Femur (tissue), 1 donor: ENCODE measurements at places on chromosomes 5 and 9.
A peak's percentile ranks its signal among the peaks of the same experiment; 100 is the strongest.

- DNase-seq: no peak
Observed at GRCh38 chr9:92044936-92045335, 70.3 kb downstream of the SPTLC1 start.

GRCh38 chr9:100465761-100466160 is 7.2 kb upstream of the TMEFF1 start:
- DNase-seq: no peak

DNA sequence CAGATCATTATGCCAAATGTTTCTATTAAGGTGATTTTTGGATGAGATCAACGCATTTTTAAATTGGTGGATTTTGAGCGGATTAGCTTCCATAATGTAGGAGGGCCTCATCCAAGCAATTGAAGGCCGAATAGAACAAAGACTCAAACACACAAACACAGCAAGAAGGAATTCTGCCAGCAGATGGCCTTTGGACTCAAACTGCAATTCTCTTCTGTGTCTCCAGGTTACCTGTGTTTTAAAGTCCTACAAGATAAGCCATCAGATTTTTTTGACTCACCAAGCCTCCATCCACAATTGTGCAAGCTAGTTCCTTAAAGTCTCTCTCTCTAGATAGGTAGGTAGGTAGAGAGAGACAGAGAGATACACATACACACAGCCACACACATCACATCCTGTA is 25.5 kb downstream of the CDH6 start:
- no peak for DNase-seq

DNA sequence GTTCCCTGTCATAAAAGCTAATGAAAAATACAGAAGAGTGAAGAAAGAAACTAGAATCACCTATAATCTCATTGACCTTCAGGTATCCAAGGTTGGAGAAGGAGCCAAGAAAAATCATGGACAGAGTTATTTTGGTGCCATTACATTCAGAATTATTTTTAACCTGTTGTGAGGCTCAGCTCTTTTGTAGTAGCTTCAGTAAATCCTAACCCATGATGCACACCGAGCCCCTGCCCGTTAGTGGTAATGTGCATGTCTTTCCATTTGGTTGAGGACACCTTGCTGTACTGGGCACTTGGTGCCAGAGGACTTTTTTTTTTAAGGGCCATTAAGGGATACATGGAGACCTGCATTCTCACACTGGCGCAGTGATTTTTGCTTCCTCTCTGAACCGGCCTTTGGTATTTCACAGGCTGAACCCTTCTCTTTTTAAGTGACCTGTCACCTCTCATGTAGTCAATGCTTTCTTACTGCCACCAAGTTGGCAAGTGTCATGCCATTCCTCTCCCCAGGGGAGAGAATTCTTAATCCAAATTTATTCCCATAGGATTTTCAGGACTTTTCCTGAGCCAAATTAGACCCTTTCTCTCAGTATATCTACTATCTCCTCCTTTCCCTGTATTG is 125.6 kb downstream of the SMARCA2 start:
- DNase-seq: no peak

DNA sequence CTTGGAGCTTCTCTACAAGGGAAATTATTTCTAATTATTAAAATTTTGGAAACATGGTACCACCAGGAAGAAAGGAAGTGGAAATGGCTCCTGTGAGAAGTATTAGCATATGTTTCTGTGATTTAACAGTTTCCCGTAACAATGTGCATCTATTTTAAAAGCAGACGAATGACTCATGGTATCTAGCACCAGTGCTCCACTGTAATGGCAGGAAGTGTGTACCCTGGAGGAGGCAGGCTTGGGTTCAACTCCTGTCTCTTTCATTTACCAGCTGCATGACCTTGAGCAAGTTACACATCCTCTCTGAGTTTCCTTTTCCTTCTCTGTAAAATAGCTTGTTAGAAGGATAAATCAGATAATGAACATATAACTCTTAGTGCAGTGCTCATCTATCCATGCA is 41.0 kb upstream of the ANGPTL2 start:
- peak; percentile 34 for DNase-seq

- no peak for DNase-seq
Observed at GRCh38 chr5:157494178-157494832, 34.3 kb downstream of the NIPAL4 start.

- no peak for DNase-seq
Observed at GRCh38 chr5:96391921-96392320, 41.1 kb downstream of the PCSK1 start.

DNA sequence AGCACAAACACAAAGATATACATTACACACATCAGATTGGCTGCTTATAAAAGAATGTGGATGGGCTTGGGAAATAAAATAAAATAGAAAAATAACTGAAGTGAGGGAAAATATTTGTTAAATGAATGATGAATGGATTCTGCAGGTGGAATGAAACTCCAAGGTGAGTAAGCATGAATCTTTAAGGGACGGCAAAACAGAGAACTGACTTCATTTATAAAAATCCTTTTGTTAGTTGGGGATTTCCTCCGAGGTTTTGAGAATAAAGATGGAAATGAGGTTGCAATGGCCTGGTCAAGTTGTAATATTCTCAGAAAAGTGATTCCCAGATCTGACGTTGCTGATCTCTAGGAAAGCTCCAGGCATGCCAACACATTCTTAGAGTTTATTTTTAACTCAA is 20.9 kb upstream of the SEMA6A start:
- no peak for DNase-seq

GRCh38 chr5:72860499-72860898 is 44.0 kb downstream of the TNPO1 start:
- no peak for DNase-seq

DNA sequence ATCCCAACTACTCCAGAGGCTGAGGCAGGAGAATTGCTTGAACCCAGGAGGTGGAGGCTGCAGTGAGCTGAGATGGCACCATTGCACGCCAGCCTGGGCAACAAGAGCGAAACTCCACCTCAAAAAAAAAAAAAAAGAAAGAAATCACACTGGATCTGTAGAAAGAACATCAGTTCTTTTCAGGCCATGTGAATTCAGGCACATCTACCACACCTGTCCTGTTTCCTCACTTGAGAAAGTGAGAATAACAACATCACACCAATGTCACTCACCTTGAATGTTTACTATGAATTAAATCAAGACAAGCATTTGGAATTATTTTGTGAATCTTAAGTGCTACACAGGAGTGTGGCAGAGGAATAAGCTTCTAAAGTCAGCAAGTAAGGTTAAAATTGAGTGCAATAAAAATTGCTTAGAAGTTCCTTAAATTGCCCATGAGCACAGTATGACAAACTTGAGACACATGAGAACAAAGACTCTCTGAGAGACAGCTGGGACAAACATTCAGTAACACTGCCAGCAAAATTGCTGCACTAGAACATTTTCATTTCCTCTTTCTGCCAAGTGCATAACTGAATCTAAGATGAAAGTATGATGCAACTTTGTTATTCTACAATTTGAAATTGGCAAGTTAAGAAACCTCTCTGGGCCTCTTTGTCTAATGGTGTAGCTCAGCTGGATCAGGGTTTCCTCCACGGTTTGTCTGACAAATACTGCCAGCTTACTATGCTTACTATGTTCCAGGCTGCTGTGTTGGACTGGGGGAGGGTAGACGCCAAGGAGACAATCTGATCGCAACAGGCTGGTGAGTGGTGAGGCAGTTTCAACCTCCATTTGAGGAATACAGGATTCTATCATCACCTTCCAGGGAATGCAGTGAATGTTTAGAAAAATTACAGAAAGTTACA is 1.9 kb upstream of the RIC1 start:
- DNase-seq: peak; percentile 60

- no peak for DNase-seq
Observed at GRCh38 chr5:162242416-162242815, 174.8 kb downstream of the GABRG2 start.

DNA sequence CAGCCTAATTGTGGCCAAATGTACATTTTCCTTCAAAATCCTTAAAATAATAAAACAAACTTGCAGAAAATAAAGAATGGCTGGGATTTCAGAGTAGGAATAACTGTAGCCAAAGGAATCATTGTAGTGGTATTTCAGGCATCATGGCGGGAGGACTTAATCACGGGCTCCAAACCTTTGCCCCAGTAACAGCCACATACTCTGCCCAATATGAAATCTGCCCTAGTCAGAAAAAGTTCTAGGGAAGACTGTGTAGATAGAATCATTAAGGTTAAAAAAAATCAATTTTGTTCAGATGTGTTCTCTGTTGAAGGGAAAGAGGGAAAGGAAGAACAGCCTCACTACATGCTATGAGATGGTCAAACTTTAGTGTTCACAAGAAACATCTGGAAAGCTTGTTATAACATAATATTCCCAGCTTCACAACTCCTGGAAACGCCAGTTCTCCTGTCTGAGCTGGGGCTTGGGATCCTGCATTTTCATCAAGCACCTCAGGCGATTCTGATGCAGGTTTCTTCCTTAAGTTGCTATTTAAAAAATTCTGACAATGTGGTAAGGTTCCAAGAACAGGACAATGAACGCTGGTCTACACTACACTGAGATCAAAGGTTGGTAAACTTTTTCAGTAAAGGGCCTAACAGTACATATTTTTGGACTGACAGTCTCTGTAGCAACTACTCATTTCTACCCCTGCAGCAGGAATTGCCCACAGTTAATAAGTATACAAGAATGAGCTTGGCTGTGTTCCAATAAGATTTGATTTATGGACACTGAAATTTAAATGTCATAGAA is 87.9 kb downstream of the CEMIP2 start:
- no peak for DNase-seq

DNA sequence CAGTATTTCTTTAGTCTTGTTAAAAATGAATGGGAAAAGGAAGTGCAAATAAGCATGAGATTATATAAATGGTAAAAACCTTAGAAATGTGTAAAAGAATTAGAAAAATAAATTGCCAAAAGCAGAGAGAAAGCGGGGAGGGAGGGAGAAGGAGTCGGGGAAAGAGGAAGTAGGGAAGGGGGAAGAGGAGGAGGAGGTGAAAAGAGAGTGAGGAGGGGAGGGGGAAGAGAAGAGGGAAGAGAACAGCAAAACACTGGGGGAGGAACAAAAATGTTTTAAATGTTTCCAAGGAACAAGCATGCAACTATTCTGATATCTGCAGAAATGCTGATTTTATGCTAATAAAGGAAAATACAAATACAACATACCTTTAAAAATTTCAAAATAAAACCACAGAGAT is 317.5 kb downstream of the PIK3R1 start:
- DNase-seq: no peak

DNA sequence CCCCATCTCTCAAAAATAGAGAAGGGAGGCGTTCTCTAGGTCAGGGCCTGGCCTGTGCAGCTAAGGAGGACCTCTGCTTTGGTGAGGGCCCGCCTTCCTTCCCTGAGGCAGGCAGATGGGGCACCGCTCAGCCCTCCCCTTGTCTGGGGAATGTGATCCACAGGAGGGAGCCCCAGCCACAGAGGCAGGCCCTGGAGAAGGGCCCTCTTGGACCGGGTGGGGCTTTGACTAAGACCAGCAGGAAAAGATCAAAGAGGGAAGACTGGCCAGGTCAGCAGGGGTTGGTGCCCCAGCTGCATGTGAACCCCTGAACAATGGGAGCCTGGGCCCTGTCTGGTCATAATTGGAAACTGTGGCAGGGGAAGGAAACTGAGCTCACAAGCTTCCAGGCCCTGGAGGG is 21.9 kb downstream of the PTPA start:
- DNase-seq: no peak

GRCh38 chr5:150774145-150774544 is 4.4 kb upstream of the SMIM3 start:
- DNase-seq: no peak

- no peak for DNase-seq
Observed at GRCh38 chr5:171728686-171729085, 56.9 kb upstream of the SMIM23 start.

DNA sequence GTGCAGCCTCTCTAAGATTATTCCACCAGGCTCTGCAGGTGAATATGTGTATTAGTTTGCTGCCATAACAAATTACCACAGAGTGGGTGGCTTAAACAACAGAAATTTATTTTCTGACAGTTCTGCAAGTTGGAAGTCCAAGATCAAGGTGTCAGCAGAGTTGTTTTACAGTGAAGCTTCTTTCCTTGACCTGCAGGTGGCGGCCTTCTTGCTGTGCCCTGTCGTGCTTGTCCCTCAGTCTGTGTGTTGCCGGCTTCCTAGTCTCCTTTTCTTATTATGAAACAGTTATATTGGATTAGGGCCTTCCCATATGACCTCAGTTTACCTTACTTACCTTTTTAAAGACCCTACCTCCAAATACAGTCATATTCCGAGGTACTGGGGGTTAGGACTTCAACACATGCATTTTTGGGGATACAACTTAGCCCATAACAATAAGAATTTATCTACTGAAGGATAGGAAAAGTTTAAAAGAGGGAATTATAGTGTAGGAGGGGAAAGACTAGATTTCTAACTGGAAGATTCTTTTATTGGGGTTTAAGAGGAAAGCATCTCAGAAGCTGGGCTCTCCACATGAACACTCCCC is 97.4 kb downstream of the OSTF1 start:
- DNase-seq: no peak

DNA sequence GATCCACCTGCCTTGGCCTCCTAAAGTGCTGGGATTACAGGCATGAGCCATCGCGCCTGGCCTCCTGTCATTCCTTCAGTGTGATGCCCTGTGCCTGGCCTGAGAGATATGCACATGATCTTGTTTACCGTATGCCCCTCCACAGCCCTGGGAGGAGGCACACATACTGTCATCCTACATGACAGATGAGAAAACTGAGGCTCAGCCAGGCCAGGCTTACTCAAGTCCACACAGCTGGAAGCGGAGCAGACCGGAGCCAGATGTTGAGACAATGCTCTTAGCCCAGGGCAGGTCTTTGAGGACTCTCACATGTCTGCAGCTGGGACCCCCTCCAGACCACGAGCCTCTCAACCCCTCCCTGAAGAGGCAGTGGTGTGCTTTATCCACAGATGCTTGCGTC is 38.7 kb upstream of the SH3PXD2B start:
- peak; percentile 78 for DNase-seq

DNA sequence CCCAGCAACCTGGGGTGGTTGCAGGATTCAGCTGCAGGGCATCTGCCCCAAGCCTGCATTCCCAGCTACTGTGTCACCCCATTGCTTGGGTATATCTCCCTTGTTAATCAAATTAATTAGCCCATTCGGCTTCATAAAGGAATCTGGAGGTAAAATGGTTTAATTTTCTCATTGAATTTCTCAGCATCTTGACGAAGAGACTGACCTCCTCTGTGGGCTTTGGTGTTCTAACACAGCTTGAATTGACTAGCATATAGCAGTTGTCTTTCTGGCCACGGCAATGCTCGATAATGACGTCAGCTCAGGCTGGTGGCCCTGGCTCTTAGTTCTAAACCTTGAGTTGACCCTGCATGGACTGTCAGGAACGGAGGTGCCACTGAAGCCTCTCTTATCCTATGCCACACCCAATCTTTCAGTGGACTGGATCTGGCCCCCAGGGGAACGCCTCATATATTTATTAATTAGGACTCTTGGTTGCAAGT is 72.4 kb downstream of the MSX2 start:
- no peak for DNase-seq

- peak; percentile 18 for DNase-seq
Observed at GRCh38 chr9:134633362-134634142, 8.1 kb upstream of the COL5A1 start.

DNA sequence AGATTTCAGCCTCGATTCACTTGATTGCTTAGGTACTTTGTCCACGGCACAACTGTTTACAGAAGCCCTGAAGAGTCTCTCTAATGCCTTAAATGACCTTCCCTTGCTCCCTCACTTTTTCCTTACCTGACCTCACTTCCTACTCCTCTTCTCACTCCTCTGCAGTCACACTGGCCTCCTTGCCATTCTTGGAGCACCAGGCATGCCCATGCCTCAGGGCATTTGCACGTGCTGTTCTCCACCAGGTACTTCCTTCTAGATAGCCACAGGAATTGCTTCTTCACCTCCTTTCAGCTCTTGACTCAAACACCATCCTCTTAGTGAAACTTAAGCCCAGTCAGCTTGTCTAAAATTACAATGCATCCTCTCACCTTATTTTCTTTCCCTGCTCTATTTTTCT is 52.4 kb upstream of the TRAF1 start:
- DNase-seq: no peak

- no peak for DNase-seq
Observed at GRCh38 chr5:173634465-173634983, 18.1 kb upstream of the BOD1 start.
